ENCODE measurements at places on chromosomes 4 and X. TPM values are rescaled to one million over a fixed set of nuclear protein-coding genes. Genes with fewer than 3 reads are reported as not detected.

DNA sequence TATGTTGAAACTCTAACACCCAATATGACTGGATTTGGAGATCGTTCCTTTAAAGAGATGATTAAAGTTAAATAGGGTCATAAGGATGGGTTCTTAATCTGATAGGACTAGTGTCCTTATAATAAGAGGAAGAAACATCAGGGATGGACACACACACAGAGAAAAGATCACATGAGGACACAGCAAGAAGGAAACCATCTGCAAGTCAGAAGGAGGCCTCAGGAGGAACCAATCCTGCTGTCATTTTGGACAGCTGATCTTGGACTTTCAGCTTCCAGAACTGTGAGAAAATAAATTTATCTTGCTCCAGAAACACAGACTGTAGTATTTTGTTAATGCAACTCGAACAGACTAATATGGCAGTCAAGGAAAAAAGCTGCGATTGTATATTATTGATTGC, 631.5 kb downstream of the PCDH7 start:
- no peaks in the 10 kb centered on the region for H3K36me3 ChIP-seq
- no peaks in the 10 kb centered on the region for H3K4me1 ChIP-seq
- no peak overlapping the region for H3K4me3 ChIP-seq
- H3K27me3 ChIP-seq: no peaks in the 10 kb centered on the region
- H3K27ac ChIP-seq: no peak overlapping the region

DNA sequence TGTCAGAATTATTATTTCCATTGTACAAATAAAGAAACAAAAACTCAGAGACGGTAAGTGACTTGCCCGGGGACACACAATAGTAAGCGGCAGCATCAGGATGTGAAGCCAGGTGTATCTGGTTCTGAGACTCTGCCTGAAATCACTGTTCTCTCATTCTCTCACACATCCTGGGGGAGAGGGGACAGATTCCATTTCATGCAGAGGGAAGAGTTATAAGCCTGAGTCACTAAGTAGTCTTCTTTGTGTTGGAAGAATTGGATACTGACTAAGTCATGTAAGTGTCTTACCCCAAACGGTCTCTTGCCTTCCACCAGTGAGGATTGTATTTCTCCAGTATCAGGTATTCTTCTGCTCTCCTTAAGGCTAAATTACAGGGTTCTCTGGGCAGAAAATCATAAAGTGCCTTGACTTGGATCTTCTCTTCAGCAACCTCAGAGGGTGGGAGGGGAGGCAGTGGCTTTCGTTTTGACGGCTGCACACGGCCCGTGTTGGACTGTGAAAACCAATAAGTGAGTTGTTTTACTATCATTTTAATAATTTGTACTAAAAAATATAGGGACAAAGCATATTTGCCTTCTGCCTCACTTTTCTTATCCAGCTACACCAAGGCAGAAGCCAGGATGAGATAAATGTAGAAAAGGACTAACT, 21.9 kb downstream of the TXK start:
- H3K36me3 ChIP-seq: no peaks in the 10 kb centered on the region
- no peak overlapping the region for H3K27ac ChIP-seq
- H3K4me3 ChIP-seq: no peak overlapping the region
- no peak for DNase-seq

- no peaks in the 10 kb centered on the region for H3K4me1 ChIP-seq
- no peak for DNase-seq
- H3K27me3 ChIP-seq: no peaks in the 10 kb centered on the region
- H3K27ac ChIP-seq: no peak overlapping the region
- H3K4me3 ChIP-seq: no peak overlapping the region
- no peaks in the 10 kb centered on the region for H3K36me3 ChIP-seq
These were observed 15.3 kb downstream of the SMIM20 start for GRCh38 chr4:25929298-25929686.

- no peaks in the 10 kb centered on the region for H3K27me3 ChIP-seq
- H3K36me3 ChIP-seq: no peaks in the 10 kb centered on the region
- no peaks in the 10 kb centered on the region for H3K4me1 ChIP-seq
- no peak overlapping the region for H3K27ac ChIP-seq
- no peak for DNase-seq
These were observed 8.3 kb downstream of the BMP3 start for GRCh38 chr4:81038636-81039350.

DNA sequence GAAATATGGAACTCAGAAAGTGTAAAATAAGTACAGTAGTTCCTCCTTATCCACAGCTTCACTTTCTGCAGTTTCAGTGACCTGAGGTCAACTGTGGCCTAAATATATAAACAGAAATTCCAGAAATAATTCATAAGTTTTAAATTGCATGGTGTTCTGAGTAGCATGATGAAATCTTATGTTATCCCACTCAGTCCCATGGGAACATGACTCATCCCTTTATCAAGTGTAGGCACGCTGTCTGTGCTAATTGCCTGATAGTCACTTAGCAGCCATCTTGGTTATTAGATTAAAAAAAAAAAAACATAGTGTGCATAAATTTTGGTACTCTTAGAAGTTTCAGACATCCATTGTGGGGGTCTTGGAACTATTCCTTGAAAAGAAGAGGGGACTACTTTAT, 983.4 kb upstream of the ADGRL3 start:
- no peak overlapping the region for H3K4me3 ChIP-seq
- H3K4me1 ChIP-seq: no peaks in the 10 kb centered on the region
- no peaks in the 10 kb centered on the region for H3K27me3 ChIP-seq
- H3K27ac ChIP-seq: no peak overlapping the region
- no peaks in the 10 kb centered on the region for H3K36me3 ChIP-seq
- DNase-seq: no peak

DNA sequence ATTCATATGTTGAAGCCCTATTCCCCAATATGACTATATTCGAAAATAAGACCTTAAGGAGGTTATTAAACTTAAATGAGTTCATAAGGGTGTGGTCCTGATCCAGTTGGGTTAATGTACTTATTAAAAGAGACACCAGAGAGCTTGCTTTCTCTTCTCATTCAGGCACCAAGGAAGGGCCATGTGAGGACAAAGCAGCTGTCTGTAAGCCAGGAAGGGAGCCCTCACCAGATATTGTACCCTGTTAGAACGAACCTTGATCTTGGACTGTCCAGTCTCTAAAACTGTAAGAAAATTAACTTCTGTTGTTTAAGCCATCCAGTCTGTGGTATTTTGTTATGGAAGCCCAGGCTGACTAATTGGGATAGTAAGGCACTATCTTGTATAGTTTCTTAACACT, 9.1 kb upstream of the YTHDC1 start:
- no peaks in the 10 kb centered on the region for H3K27me3 ChIP-seq
- no peaks in the 10 kb centered on the region for H3K4me1 ChIP-seq
- H3K27ac ChIP-seq: no peak overlapping the region
- no peak overlapping the region for H3K4me3 ChIP-seq
- no peak for DNase-seq

DNA sequence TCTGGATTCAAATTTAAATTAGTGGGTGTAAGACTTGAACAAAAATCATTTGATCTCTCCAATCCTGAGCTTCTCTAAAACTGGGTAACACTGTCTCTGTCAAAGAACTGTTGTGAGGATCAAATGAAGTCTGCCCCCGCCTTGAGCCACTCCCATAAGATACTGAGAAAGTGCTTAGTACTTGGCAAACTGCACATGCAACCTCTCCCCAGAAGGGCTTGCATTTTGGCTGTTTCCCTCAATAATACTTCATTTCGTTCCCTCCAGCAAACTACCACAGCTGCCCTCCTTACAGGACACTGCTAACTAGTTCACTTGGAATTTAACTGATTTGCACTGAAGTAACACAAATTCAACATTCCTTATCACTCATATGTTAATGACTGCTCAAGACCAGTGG, 79.8 kb downstream of the APBB2 start:
- no peak overlapping the region for H3K27ac ChIP-seq
- DNase-seq: no peak
- H3K4me1 ChIP-seq: no peaks in the 10 kb centered on the region
- H3K36me3 ChIP-seq: no peaks in the 10 kb centered on the region
- no peaks in the 10 kb centered on the region for H3K27me3 ChIP-seq

- no peaks in the 10 kb centered on the region for H3K4me1 ChIP-seq
- H3K36me3 ChIP-seq: no peaks in the 10 kb centered on the region
- peak; percentile 4 for DNase-seq
These were observed 82.3 kb downstream of the ARHGAP24 start for GRCh38 chr4:85557016-85557901.

DNA sequence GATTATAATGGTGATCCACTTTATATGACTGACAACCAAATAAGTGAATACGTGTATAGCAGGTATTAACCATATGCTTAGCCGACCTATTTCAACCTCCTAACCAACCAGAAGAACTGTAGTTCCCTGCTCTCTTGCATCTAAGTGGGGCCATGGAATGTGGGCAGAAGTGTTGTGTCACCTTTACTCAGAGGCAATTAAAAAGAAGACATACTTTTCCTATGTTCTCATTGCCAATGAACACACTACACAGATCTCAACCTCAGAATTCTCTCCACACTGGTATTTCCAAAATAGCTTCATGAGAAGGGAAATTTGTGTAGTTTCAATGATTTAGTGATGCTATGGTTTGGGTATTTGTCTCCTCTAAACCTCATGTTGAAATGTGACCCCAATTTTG, 3.2 kb upstream of the NFKB1 start:
- H3K36me3 ChIP-seq: no peaks in the 10 kb centered on the region
- no peaks in the 10 kb centered on the region for H3K4me1 ChIP-seq
- H3K27ac ChIP-seq: no peak overlapping the region
- no peak overlapping the region for H3K4me3 ChIP-seq
- peaks cover 15% of the 10 kb centered on the region for H3K27me3 ChIP-seq

GRCh38 chr4:87688316-87688715, 38.2 kb downstream of the DMP1 start:
- H3K4me3 ChIP-seq: no peak overlapping the region
- no peaks in the 10 kb centered on the region for H3K36me3 ChIP-seq
- no peak overlapping the region for H3K27ac ChIP-seq
- H3K27me3 ChIP-seq: no peaks in the 10 kb centered on the region

GRCh38 chr4:99651811-99652485, 5.7 kb downstream of the C4orf54 start:
- DNase-seq: no peak
- H3K4me1 ChIP-seq: no peaks in the 10 kb centered on the region
- no peak overlapping the region for H3K27ac ChIP-seq
- no peaks in the 10 kb centered on the region for H3K27me3 ChIP-seq
- no peak overlapping the region for H3K4me3 ChIP-seq

- no peaks in the 10 kb centered on the region for H3K27me3 ChIP-seq
- no peak overlapping the region for H3K4me3 ChIP-seq
- no peak for DNase-seq
- H3K27ac ChIP-seq: no peak overlapping the region
- no peaks in the 10 kb centered on the region for H3K4me1 ChIP-seq
These were observed 246.8 kb downstream of the ADGRL3 start for GRCh38 chr4:61446941-61447340.

GRCh38 chr4:150164956-150165629, 86.8 kb downstream of the DCLK2 start:
- no peaks in the 10 kb centered on the region for H3K36me3 ChIP-seq
- no peak overlapping the region for H3K27ac ChIP-seq
- no peaks in the 10 kb centered on the region for H3K27me3 ChIP-seq
- H3K4me3 ChIP-seq: no peak overlapping the region

- peak overlapping the region; percentile 50 for H3K4me3 ChIP-seq
- no peaks in the 10 kb centered on the region for H3K27me3 ChIP-seq
- H3K36me3 ChIP-seq: peaks cover 30% of the 10 kb centered on the region
- DNase-seq: no peak
- H3K4me1 ChIP-seq: peaks cover 2% of the 10 kb centered on the region
- H3K27ac ChIP-seq: peak overlapping the region; percentile 22
These were observed 532 bp downstream of the RPS4X start for GRCh38 chrX:72276478-72276953.

- H3K27me3 ChIP-seq: no peaks in the 10 kb centered on the region
- H3K4me1 ChIP-seq: no peaks in the 10 kb centered on the region
- no peak overlapping the region for H3K4me3 ChIP-seq
- no peaks in the 10 kb centered on the region for H3K36me3 ChIP-seq
- DNase-seq: no peak
These were observed 69.4 kb downstream of the CLCN5 start for GRCh38 chrX:49991758-49992157.

DNA sequence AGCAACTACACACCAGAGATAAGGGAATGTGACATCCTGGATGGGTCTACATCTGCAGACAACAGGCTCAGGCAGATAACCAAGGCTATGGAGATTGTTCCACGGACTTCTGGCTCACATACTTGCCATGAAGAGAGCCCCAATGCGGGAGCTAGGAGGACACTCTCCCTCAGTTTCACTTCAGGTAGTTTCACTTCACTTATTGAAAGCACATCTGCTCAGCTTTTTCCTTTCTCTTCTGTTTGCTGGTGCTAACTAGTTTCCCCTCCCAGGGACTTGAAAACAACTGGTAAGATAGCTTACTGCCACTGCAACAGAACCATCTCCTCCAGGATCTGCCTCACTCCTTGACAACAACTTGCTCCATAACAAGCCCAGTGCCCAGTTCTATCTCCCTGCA, 1.4 kb upstream of the CT47C1 start:
- no peak overlapping the region for H3K27ac ChIP-seq
- no peaks in the 10 kb centered on the region for H3K4me1 ChIP-seq
- H3K36me3 ChIP-seq: no peaks in the 10 kb centered on the region
- no peaks in the 10 kb centered on the region for H3K27me3 ChIP-seq

GRCh38 chr4:42280327-42281095, 116.8 kb upstream of the SHISA3 start:
- H3K4me3 ChIP-seq: no peak overlapping the region
- H3K27ac ChIP-seq: no peak overlapping the region
- H3K36me3 ChIP-seq: no peaks in the 10 kb centered on the region

DNA sequence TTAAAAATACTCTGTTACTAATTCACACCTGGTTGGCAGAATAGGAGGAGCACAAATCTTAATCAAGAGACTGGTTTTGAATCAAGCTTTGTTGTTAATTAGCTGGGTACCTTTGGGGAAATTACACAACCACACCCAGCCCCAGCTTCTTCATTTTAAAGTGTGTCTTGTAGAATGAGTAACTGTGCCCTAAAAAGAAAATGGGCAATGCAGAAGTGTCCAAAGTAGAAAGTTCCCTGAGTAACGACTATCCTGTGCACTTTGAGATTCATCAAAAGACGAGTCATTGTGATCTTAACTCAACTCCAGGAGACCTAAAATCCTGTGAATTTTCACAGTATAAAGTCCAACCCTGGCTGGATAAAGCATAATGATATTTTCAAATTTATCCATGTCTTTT, 792.3 kb upstream of the HS3ST1 start:
- no peaks in the 10 kb centered on the region for H3K4me1 ChIP-seq

DNA sequence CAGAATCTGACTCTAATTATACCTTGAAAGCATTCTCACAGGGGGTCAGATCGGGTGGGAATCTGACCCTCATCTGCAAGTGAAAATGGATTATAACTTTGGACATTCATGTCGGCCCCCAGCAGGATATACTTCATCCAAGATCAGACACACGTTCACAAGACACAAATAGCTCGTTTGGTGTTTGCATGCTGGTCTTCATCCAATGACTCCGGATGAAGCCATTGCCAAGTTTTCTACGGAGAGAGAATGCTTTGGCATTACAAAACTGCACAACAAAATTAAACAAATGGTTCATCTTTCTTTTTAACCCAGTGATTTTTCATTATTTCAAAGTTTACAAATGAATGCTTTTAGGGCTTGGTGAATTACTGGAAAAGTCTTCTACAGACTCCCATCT, 105.5 kb downstream of the MID1 start:
- H3K27ac ChIP-seq: no peak overlapping the region
- H3K27me3 ChIP-seq: no peaks in the 10 kb centered on the region

The PNPLA4 gene
- total RNA-seq: 18.3 TPM

The ZCCHC4 gene
- total RNA-seq: 9.2 TPM

The BGN gene
- total RNA-seq: 3.4 TPM

The POLN gene
- total RNA-seq: 1.1 TPM

The PLP2 gene
- total RNA-seq: 36.6 TPM

The TRIM75 gene
- not detected for total RNA-seq

The PHEX gene
- total RNA-seq: 0.66 TPM

The RXFP1 gene
- total RNA-seq: 0.05 TPM

The CT47B1 gene
- not detected for total RNA-seq

The PCDH18 gene
- total RNA-seq: 9.9 TPM

The RHOXF2 gene
- total RNA-seq: not detected

The PCSK1N gene
- total RNA-seq: 0.33 TPM

The OPRPN gene
- not detected for total RNA-seq

The GABRB1 gene
- under 0.01 TPM for total RNA-seq

Measured in thymus (tissue), 14 donors.